ENCODE measurements at places on chromosomes 3 and 15.

DNA sequence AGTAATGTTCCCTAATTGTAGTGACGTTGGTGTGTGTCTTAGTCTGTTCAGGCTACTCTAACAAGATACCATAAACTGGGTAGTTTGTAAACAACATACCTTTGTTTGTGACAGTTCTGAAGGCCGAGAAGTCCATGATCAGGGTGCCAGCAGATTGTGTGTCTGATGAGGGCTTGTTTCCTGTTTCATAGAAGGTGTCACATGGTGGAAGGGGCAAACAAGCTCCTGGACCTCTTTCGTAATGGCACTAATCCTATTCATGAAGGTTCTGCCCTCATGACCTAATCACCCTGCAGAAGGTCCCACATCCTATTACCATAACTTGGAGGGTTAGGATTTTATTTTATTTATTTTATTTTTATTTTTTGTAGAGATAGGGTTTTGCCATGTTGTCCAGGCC lies 11.1 kb downstream of the ATXN7 start:
- DNase-seq = no peak

DNA sequence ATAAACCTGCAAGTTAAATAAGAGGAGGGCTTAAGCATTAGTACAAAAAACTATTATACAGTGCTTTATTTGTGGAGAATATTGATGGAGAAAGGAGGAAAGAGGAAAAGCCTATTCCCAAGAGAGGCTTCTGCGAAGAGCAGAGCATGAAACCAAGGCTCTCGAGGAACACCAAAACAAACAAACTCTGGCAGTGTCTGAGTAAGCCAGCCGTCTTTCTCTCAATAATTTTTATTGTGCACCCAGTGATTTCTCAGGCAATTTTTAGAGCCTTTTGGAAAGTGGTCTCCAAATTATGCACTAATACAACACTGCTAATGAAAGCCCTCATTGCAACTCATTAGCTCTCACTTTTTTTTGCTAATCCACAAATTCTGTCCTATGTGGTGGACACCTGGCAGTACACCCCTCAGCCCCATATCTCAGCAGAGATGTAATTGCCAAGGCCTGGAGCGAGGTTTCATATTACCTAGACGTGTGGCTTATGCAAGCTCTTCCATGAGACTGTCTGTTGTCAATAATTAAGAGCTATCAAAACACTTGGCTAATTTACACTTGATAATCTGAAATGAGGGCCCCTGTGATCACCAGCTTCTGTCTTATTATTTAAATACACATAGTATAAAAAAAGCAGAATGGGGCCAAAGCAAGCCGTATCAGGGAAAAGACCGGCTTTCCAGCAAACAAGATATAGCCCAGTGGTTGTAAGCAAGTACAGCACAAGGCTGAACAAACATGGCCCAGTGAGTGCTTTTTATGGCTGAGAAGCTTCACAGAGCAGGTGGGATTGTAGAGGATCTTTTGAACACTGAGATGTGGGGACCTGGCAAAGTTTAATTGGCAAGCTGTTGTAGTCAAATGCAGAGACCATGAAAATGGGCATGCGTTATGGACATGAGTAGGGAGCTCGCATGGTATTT lies 216.9 kb downstream of the ROBO2 start:
- DNase-seq = no peak

DNA sequence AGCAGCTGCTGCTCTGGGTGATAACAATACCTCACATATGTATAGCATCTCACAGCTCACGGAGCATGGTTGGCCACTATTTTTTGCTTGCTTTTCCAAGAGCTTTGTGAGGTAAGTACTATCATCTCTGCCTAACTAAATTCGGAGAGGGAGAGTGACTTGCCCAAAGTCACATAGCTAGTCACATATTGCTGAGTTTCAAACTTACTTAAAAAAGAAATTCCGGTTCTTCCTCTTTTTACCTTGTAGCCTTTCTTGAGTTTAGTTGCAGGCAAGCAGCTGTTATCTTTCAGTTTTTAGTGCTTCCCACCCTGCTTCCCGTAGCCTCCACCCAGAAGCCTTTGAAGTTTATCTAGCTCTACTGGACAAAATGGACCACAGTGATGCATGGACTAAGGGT lies 309.2 kb downstream of the PDCD6IP start:
- DNase-seq = no peak

DNA sequence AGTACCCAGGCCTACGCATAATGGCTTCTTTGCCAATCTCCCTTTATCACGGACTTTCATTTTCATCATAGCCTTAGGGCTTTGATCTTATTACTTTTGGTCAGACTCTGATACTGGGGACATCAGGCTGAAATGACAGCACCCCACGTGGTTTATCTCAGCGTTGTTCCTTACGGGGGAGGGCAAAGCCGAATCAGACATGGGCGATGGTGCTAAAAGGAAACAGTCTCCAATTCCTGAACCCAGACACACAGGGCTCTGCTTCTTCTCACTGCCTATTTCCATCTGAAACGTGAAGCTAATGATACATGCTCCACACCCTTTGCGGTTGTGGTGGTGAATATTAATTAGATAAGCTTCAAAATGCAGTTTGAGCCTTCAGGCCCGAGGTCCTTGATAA lies 59.4 kb upstream of the CD47 start:
- DNase-seq = no peak

GRCh38 chr3:48067271-48067670 lies 51.1 kb upstream of the MAP4 start:
- DNase-seq = no peak

- DNase-seq = no peak
Observed at GRCh38 chr15:77487469-77487842, 66.8 kb downstream of the HMG20A start.

DNA sequence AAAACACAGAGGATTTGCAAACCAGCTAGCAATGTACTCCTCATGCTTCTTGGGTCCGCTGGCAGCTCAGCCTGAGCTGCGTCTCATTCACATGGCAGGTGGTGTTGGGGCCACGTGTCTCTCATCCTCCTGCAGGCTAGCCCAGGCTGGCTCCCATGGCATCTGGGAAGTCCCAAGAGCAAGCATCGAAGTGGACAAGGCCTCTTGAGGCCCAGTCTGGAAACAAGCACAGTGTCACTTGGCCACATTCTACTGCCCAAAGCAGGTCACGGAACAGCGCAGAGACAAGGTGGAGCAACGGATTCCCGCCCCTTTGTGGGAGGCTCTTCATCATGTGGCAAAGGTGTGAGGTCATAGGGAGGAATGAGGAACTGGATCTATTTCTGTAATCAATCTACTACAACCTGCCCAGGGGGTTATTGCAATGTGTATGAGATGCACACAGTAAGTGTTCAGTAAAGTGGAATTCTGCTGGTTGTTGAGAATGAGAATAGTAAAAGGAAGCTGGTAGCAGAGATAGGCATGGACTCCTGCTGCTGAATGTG lies 128.3 kb downstream of the TPRA1 start:
- no peak for DNase-seq

- DNase-seq = no peak
Observed at GRCh38 chr3:190614226-190615059, 100.6 kb downstream of the IL1RAP start.

- no peak for DNase-seq
Observed at GRCh38 chr3:188299068-188299467, 145.1 kb downstream of the LPP start.

DNA sequence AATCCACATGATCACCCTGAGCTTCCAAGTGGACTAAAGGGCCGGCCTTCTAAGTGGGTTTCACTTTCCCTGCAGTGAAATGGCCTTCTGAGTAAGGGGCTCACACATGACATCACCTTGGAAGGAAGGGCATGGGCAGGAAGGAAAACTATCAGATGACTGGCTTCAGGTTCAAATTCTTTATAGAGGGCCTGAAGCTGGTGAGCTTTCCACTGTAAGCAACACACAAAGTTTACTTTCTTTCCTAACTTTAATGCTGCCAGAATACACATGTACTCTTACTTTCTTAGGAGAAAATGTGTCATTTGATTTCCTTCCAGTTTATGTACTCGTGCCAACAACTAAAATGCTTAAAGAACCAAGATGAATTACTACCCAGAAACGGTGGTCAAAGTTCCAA lies 475.6 kb downstream of the FOXP1 start:
- no peak for DNase-seq

DNA sequence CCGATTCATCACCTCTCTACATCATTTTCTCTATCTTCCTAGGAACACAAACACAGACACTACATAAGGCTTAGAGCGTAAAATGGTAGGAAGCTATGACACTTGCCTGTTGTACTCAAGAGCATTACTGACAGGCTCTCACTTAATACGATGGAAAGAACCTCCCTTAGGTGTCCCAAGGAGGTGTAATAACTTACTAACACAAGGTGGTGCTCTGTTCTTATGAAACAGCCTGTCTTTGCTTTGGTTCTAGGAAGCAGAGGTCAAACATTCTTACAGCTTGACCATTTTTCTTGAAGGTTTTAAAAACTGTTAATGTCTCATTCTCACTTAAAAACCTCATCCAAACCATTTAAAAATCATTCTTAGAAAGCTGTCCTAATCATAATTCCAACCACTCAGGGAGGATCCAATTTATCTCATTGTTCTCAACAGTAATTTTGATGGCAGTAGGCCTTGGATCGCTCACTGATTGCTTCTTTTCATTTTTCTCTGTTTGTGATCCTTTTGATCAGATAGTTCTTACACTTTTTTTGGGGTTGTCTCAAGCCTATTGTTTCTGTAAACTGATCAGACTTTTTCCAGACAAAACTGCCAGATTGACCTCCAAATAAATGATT lies 317.8 kb upstream of the AGTR1 start:
- DNase-seq = no peak

DNA sequence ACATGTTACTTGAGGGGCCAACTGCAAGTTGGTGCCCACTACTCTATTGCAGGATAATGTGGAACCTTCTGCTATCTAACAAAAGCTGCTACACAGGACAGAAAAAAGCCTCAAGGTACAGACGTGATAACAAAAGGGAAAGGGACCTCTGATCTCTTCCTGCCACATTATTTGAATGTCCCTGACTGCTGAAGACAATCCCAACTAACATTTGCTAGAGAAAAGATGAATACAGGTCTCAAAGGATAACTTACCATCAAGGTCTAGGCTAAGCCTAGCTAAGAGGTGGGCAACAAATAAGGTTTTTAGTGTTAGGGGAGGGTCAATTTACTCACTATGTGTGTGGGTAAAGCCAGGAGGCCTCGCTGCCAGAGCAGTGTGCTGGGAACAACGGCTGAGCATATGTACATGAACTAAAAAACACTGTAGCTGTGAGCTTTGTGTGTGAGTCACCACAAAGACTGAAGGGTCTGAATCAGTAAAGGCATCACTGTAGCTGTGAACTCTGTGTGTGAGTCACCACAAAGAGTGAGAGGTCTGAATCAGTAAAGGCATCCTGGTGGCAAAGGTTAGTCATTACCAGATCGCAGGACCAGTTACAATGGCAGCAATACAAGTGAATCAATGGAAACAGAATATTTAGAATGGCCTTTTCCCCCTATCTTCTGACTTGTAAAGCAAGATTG lies 111.7 kb downstream of the LMLN start:
- DNase-seq = no peak

- no peak for DNase-seq
Observed at GRCh38 chr3:150739200-150739863, 23.6 kb downstream of the SIAH2 start.

DNA sequence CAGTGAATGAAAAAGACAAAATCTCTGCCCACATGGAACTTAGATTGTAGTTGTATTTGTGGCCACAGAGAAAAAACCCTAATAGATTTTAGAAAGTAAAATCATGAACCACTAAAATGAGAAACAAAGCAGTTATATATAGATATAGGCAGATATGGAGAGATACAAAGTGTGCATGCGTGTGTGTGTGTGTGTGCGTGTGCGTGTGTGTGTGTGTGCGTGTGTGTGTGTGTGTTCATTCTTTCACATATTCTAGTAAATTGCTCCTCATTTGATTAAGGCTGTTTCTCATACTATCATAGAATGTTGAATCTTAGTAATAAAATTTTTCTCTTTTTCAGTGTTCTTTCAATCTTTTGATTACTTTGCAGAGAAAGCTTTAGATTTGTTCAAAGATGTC lies 118.6 kb downstream of the DNAJB8 start:
- DNase-seq = no peak

DNA sequence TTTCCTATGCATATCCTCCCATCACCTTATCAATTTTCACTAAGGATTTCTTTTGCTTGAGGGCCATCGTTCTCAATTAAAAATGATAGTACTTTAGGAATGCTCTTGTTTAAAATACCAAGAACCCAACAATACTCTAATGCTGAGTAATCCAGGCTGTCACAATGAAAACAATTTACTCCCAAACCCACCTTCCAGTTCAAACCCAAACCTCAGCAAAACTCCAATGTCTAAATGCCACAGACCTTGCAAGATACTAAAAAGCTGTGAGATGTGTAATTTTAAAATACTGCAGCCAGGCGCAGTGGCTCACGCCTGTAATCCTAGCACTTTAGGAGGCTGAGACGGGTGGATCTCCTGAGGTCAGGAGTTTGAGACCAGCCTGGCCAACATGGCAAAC lies 889.8 kb downstream of the ROBO1 start:
- no peak for DNase-seq

GRCh38 chr15:97386940-97387339 lies 573.6 kb upstream of the ARRDC4 start:
- DNase-seq = no peak

- no peak for DNase-seq
Observed at GRCh38 chr15:29064290-29064689, 178.5 kb downstream of the APBA2 start.

GRCh38 chr15:62060896-62061280 lies 641 bp upstream of the VPS13C start:
- peak; percentile 47 for DNase-seq

GRCh38 chr15:70291305-70292075 lies 193.8 kb upstream of the TLE3 start:
- DNase-seq = no peak

GRCh38 chr15:76839173-76839572 lies 66.0 kb downstream of the SCAPER start:
- no peak for DNase-seq

- no peak for DNase-seq
Observed at GRCh38 chr3:59696783-59697182, 647.0 kb upstream of the CFAP20DC start.

All from T follicular helper cell (primary cell).